Smooth muscle cell of the brain vasculature (primary cell): ENCODE measurements at places on chromosomes 7 and 10.

GRCh38 chr7:130187360-130187759, 17.8 kb downstream of the TMEM209 start:
- no peak for DNase-seq

DNA sequence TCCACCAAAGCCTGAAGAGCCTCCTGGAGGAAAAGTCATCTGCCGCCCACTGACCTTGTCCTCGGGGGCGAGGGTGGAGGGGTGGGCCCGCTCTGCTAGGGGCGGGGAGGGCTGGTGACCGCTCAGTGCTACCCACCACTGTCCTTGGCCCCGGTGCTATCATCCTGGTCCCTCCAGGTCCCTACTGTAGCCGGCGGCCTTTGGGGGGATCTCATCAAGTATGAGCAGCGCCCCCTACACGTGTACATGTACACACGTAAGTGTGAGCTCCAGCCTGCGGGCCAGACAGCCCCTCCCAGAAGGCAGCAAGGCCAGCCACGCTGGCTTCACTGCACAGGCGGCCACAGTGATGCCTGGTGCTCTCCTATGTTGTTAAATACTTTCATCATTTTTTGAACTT, 19.6 kb downstream of the TTYH3 start:
- no peak for DNase-seq

DNA sequence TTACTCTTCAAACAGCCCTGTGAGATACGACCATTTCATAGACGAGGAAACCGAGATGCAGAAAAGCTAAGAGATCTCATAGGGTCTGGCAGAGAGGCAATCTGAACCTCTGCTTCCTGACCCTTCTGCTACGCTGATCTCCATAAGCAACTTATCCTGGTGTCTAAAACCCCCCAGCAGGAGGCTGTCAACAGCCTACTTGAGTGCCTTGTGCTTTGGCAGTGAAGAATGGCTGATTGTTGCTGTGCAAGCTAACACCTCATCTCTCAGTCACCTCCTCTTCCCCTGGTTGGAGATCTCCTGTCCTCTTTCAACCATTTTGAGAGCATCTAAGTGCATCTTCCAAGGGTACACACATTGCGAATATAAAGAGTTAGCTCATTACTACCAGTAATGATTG, 86.2 kb downstream of the AOAH start:
- DNase-seq, result no peak

DNA sequence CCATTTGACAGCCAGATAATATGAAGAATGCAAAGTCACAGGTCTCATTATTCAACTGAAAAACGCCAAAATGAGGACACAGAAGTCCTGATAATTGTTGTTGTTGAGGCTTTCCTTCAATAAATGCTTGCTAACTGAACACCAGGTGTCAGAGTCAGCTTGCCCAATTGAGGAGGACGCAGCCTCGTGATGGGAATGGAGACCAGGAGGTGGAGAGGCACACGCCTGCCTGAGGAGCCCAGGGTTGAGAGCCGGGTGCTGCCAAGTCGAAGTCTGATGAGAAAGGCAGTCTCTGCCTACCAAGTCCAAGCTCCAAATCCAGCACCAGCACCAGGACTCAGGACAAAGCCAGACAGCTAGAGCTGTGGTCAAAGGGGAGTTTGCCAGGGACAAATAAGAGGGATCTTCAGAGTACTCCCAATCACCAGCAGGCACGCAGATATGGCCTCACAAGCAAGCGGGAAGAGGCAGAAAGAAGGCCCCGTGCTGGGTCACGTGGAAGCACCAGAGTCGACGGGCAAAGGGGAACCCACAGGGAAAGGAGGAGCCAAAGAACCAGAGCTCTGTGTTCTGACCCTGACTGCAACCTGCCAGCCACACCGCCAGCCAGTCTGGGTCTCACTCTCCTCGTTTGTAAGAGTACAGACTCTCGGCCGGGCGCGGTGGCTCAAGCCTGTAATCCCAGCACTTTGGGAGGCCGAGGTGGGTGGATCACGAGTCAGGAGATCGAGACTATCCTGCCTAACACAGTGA, 47.6 kb downstream of the VOPP1 start:
- DNase-seq, result no peak

DNA sequence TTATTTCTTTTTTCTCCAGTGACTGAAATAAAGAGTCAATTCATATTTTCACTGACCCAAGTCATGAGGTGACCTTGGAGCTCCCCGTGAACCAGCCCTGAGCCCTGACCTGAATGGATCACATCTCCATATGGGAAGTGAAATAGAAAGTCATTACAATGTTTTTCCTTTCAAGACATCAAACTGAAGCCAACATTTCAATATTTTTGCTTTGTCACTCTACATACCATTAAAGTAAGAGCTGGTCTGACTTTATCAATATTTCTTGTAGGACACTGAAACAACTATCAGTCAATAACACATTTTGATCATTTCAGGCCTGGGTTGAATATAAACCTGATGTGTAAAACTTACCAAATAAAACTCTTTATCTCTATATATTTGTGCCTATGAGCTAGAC, 249.8 kb upstream of the PHF14 start:
- DNase-seq, result no peak

- no peak for DNase-seq
Measured at GRCh38 chr10:12372846-12373245, 23.5 kb downstream of the CAMK1D start.

GRCh38 chr10:62045765-62046521, 144.4 kb downstream of the ARID5B start:
- no peak for DNase-seq

DNA sequence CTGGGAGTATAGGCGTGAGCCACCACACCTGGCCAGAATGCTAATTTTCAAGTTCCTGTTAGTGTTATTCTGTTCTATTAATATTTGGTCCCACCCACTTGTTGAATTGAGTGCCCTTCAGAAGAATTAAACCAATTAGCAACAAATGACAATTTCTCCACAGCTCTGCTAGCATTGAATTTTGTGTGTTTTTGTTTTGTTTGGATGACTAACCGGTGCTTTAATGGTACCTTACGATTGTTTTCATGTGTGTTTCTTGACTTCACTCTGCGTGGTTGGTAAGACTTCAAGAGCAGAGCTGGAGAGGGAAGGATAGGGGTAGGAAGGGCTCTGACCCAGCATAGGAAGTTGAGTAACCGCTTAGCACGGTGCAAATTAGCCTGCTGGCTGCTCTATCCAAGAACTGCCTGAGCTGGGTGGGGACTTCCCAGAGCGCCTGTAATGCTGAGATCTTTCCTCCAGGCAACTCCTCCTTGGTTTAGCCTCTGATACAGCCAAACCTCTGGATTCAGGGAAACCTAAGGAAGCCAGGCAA, 4.6 kb downstream of the ARPC1B start:
- DNase-seq, result peak; percentile 41

DNA sequence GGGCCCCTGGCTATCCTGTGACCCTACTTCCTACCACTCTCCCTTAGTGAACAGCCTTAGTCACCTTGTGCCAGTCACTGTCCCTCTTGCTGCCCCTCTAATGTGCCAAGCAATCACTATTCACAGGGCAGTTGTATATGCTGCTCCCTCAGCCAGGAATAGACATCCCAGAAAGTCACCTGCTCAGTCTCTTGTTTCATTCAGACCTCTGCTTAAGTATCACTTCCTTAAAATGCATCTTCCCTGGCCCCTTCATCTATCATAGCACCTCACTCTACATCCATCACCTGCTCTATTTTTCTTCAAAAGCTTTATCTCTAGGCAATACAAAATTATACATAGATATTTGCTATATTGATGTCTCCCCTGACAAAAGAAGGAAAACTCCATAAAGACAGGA, 328.4 kb upstream of the NFE2L3 start:
- no peak for DNase-seq

- DNase-seq, result peak; percentile 69
Measured at GRCh38 chr10:97539523-97540200, 32.9 kb upstream of the ANKRD2 start.

DNA sequence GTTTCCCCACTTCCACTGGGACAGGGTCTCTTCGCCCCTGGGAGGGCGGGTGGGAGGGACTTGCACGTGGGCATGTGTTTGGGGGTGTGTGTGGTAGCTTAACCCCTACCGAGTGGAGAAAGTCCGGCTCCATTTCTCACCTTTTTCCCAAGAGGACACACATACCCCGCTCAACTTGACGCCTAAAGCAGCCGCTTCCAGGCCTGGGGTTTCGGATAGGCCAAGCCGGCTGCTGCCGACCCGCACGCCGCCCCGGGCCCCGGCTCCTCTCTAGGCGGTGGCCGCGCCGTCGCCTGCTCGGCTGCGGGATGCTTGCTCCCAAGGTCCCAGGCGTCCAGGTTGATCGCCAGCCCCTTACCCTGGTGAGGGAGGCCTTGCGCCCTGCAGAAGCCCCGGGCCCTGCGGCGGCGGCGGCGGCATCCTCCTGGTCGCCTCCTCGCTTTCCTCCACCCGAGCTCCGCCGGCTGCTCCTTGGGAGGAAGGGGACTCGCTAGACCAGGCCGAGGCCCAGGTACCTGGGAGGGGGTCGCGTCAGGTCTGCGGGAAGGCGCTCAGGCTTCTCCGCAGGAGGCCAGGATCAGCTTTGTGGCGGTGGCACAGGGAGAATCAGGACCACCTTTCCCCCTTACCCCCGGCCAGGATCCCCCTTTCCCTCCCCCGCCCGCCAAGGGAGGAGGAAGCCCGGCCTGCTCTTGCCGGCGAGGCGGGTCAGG, 3.2 kb upstream of the GATA3 start:
- DNase-seq, result no peak

GRCh38 chr10:70738006-70738760, 47.0 kb downstream of the TBATA start:
- DNase-seq, result no peak

- DNase-seq, result no peak
Measured at GRCh38 chr10:51250278-51250920, 176.1 kb downstream of the PRKG1 start.

- no peak for DNase-seq
Measured at GRCh38 chr7:107007007-107007891, 37.3 kb upstream of the PRKAR2B start.

- DNase-seq, result no peak
Measured at GRCh38 chr10:101968286-101968939, 87.6 kb downstream of the ARMH3 start.

DNA sequence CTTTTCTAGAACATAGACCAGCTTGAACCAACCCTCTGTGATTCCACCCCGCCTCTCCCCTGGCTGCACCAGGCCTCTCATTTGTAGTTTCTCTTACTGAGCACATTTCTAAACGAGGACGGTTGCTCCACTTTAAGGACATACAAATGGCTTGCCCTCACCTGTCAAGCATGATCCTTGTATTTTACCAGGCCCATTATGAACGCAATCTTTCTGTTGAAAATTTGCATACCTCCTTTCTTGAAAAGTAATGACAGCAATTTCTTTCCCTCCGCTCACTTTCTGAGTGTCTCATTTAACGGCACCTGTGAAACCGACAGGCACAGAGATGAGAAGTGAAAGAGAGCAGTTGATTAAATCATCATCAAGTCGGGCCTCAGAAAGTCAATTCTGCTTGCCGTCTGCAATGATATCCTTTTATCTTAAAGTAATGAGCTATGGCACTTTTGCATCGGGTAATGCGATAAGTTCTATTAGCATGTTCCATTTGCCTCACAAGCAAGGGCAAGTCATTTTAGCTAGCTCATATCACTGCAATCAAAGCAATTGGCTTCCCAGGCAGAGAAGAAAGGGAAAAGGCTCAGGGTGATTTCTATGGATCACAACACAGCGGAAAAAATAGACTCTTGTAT, 705.6 kb upstream of the GALNT17 start:
- DNase-seq, result no peak

DNA sequence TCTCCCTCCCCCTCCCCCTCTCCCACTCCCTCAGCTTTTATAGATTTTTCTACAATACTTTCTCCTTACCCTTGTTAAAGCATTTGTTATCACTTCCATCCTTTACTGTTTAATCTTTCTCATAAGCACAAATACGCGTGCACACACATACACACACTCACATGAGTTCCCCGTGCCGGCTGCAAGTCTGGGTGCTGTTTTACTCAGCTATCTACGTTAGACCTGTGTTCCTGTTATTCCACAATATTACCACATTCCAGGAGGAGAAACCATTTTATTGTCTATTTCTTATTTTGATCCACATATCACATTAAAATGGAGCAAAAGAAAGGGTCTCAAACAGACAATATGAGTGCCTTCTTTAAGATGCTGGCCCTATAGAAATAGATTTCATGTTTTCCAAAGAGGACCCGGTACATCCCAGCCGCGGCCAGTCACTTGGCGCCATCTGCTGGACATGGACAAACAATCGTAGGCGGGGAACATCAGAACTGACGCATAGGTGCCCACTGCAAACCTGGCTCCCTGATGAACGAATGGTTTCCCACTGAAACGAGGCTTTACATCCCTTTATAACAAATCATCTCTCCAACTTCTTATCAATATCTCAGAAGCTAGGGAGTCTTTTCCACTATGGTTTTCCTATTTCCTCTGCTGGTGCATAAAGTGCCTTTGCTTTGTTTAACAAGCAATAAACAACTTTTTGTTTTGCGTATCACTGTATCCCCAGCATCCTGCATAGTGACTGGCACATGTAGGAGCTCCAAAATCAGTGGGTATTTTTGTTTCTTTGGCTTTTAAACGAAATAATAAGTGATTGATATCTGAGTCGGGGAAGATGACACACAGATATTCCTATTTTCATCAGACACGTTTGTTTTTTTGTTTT, 25.2 kb upstream of the OPTN start:
- DNase-seq, result peak; percentile 31

DNA sequence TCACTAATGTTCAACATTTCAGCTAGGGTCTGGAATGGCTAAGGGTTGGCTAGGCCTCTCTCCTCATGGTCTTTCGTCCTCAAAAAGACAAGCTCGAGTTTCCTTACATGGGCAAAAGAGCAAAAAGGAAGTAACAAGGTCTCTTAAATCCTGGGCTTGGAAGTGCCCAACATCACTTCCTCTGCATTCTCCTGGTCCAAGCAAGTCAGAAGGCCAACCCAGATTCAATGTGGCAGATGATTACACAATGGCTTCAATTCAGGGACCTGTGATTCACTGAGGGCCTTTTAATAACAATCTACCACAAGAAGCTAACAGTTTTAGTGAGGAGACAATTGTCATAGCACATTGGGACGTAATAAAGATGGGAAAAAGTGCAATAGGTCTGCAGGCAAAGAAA, 4.4 kb upstream of the NUP205 start:
- DNase-seq, result no peak

DNA sequence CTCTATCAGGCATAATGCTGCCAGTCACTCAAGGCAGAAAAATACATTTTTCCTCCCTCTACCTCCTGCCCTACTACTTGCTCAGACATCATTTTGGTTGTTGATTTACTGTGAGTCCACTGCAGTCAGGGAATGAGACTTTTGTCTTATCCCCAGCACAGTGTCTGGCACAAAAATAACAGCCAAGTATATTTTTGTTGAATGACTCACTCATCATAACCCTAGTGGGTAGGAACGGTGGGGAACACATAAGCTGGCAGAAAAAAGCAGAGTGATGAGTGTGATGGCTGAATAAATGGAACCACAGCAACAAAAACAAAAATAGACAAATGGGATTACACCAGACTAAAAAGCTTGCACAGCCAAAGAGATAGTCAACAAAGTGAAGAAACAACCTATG, 65.8 kb upstream of the LAMB4 start:
- no peak for DNase-seq

DNA sequence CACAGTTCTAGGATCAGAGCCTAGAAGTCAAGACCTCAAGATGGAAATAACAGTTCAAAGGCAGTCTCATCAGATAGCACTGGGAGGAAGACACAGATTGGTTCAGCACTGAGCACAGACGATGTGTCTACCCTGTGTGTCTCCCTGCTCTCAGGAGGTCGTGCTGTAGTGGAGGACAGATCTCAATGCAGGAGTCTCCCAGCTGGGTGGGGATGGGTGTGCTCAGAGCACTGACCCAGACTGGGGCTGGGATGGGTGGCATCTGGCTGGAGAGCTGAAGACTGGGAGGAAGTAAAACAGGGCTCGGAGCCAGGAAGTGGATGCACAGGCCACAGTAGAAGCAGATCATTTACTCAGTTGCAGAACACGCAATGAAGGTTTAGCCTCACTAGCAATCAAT, 69.5 kb upstream of the GDF10 start:
- DNase-seq, result no peak
